ENCODE measurements at places on chromosomes 7 and 10.

DNA sequence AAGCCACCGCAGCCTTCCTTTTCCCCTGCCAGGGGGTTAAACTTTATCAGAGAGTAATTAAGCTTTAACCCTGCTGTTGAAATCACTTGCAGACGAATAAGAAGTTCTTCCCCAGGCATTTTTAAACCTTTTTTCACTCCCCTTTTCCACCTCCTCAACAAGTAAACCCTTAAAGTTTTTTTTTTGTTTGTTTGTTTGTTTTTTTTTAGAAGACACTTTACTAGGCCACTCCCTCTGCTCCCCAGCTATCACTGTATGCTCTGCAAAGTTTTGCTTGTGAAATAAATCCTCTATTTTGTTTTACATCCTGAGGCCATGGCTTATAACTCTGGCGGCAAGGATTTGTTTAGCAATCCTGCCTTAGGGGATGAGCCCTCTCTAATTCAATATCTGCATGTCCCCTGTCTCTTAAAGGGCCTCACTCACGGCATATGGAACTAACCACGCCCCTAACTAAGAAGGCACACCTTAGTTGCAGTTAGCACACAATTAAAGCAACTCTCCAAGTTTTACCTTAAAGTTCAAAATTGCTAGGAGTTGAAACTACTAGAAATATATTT, 1354.7 kb upstream of the LRRTM3 start:
- no peak for DNase-seq
- no peaks in the 10 kb centered on the region for H3K36me3 ChIP-seq
- H3K4me1 ChIP-seq = no peaks in the 10 kb centered on the region
- H3K27ac ChIP-seq = no peak overlapping the region

DNA sequence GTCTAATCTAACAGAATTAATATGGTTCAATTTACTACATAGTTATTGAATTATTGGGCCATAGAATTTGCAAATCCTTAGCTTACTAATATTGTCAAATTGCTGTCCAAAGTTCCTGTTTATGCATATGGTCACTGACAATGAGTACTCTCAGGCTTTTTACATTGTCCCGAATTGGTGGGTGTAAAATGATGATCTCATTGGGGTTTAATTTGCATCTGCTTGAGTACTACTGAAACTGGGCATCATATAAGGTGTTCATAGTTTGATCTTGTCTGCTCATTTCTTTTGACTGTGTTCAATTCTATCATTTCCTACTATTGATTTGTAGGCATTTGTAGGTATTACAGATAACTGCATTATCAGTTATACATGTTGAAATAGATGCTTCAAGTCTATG, 12.7 kb downstream of the ABCA13 start:
- no peaks in the 10 kb centered on the region for H3K36me3 ChIP-seq
- DNase-seq = no peak

DNA sequence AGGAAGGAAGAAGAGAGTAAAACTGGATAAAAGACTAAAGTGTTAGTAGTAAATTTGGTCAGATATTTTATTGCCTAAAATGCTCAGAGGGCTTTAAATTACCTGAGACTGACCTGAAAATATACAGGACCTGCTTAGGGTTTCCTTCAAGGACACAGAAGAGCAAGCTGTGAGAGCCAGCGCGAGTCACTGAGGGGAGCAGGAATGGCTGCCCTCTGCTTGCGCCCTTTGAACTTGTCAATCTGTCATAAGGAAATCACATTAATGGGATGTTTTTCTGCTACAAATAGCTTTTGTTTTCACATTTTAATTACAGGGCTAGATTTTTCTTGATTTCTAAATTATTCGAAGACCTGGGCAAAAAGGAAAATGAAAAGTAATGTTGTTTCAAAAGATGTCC, 26.9 kb downstream of the DNAJB9 start:
- no peak overlapping the region for H3K27ac ChIP-seq
- no peak overlapping the region for H3K4me3 ChIP-seq
- no peak for DNase-seq
- no peaks in the 10 kb centered on the region for H3K36me3 ChIP-seq
- no peaks in the 10 kb centered on the region for H3K4me1 ChIP-seq
- H3K27me3 ChIP-seq = no peaks in the 10 kb centered on the region

DNA sequence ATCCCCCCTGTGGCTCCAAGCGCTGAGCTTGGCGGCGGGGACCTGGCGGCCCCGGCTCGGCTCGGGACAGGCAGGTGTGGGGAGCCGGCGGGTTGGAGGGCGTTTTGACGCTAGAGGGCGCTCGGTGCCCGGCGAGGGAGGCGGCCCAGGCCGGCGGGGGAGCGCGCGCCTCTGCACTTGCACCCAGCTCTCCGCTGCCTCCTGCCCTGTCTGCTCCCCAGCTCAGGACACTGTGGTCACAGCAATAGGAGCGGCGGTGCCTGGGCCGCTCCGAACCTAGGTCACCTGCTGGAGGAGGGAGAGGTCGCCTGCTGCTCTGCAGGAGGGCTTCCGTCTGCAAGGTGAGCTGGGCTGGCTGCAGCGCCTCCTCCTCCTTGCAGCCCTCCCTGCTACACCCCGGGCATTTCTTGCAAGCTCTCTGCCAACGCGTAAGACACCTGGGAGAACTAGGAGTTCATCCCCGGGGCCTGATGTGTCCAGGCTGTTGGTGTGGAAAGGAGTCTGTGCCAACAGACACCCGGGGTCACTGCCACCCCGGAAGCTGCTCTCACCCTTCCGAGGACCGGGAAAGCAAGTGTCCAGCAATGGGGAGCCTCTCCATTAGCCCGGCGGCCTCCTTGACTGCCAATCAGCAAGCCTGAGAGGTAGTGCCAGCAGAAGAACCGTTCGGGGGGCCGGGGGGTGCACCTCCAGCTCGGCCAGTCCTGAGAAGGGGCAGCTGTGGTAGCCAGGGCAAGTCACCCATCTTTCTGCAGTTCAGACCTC, 620.4 kb downstream of the GALNT17 start:
- no peak overlapping the region for H3K4me3 ChIP-seq
- H3K36me3 ChIP-seq = no peaks in the 10 kb centered on the region
- no peak for DNase-seq
- H3K27me3 ChIP-seq = no peaks in the 10 kb centered on the region

GRCh38 chr7:97004247-97005182, 838 bp upstream of the DLX6 start:
- no peak for DNase-seq
- peaks cover 11% of the 10 kb centered on the region for H3K4me1 ChIP-seq
- peaks cover 3% of the 10 kb centered on the region for H3K27me3 ChIP-seq
- no peak overlapping the region for H3K27ac ChIP-seq

- no peaks in the 10 kb centered on the region for H3K4me1 ChIP-seq
- H3K27me3 ChIP-seq = no peaks in the 10 kb centered on the region
- no peaks in the 10 kb centered on the region for H3K36me3 ChIP-seq
- no peak overlapping the region for H3K4me3 ChIP-seq
Observed at GRCh38 chr10:7544203-7544602, 122.6 kb downstream of the ITIH5 start.

DNA sequence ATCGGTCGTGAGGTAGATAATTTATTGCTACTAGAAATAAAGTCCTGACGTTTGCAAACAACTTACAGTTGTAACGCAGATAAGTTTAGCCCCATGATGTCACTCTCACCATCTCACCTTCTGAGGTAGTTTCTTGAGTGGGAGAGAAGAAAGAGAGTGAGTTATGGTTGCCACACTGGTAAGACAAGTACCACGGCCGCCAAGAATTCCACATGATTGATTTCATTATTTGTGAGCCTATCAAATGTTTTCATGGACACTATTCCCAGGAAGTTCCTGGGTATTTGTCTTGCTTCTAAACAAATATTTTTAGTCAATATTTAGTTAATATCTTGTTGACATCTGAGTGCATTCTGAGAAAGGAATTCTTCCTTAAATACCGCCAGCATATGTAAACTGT, 339.4 kb upstream of the KIAA1217 start:
- DNase-seq = no peak
- H3K4me3 ChIP-seq = no peak overlapping the region
- H3K27ac ChIP-seq = no peak overlapping the region

DNA sequence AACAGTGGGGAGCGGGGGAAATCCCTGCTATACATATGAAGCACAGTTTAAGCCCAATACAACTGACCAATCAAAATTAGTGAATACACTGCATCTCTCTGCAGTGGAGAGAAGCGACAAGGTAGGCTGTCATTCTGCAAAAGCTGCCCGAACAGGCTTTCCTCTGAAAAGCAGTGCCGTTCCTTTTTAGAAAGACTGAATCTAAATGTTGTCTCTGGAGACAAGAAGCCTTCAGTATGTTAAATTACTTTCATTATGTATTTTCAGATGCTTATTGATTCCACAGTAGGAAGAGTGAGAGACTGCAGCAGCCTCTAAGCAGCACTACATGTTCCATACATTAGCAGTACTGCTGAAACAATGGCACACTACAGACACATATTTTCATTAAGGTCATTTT, at the start of gene GPR22:
Gene GPR22, plus strand, starts transcription at position 129 of the 400 bp plus-strand sequence. CDS start 4,004 bp downstream, outside the sequence.
- DNase-seq = no peak
- no peak within 1 kb of the TSS for H3K4me3 ChIP-seq
- H3K27ac ChIP-seq = no peak within 1 kb of the TSS
- H3K36me3 ChIP-seq = no peaks in the 10 kb centered on the region
- H3K4me1 ChIP-seq = no peaks in the 10 kb centered on the region
- H3K27me3 ChIP-seq = no peaks in the 10 kb centered on the region

DNA sequence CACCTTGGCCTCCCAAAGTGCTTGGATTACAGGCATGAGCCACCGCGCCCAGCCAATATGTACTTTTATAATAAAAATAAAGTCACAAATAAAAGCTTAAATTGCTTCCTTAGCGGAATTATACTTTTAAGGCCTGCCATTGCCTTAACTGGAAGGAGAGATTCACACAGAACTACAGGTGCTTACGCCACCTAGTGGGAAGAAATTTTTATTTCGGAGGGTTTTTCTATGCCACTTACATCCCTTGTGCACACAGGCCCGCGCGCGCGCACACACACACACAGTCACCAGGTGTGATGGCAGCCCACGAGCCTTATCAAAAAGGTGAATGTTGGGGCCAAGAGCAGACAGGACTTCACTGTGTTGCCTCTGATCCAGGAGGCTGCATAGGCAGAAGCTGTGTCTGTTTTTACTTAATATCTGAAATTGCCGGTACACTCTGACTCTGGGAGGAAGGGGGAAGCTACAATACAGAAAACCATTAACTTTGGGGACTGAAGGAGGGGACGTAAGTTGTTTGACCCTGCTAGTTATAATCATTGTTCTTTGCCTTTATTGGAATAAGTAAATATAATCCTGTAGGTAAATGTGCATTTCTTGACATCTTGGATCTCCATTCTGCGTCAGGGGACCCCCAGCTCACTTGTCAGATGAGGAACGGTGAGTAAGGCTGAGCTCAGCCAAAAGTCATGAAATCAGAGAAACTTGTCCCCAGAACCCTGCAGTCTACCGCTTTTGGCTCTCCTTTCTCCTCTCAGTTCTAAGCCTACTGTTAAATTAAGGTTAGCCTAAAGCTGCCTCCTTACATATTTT, 87.1 kb downstream of the SLC16A9 start:
- no peaks in the 10 kb centered on the region for H3K27me3 ChIP-seq
- no peak overlapping the region for H3K27ac ChIP-seq
- no peaks in the 10 kb centered on the region for H3K4me1 ChIP-seq

GRCh38 chr10:69880301-69881081, 78.8 kb downstream of the COL13A1 start:
- no peak overlapping the region for H3K27ac ChIP-seq
- DNase-seq = no peak
- no peaks in the 10 kb centered on the region for H3K27me3 ChIP-seq
- H3K4me1 ChIP-seq = no peaks in the 10 kb centered on the region
- no peaks in the 10 kb centered on the region for H3K36me3 ChIP-seq

DNA sequence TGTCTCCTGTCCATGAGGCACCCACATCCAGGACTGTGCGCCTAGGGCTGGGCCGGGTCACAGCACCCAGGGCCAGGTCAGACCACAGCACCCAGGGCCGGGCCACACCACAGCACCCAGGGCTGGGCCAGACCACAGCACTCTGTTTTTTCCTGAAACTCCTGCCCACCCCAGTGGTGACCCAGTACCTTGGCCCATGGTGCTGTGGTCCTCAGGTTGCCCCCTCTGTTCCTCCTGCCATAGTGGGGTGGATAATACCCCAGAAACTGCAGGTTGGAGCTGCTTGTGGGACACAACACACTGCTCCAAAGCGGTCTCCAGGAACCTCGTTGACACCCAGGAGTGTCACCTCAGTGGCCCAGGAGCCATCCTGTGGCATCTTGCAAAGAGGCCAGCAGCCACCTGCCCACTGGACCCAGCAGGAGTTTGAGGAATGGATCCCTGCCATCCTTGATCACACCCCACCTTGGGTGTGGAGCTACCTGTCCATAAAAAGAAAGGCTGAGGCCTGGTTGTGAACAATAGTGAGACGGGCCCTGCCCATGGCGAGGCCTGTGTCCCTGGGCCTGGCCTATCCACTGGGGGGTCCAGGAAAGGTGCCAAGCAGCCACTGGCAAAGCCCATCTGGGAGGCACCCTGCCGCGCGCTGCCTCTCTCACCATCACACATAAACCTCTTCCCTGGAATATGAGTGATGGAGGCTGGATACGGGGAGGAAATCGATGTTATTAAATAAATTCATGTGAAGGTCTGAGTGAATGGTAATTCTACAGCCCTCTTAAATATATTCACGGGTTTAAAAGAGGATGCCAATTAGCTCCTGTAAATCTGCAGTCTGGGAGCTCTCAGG, 89.0 kb downstream of the NKX6-2 start:
- H3K4me3 ChIP-seq = no peak overlapping the region
- H3K36me3 ChIP-seq = no peaks in the 10 kb centered on the region
- H3K27me3 ChIP-seq = no peaks in the 10 kb centered on the region
- DNase-seq = peak; percentile 45
- H3K4me1 ChIP-seq = no peaks in the 10 kb centered on the region

GRCh38 chr7:100367676-100368613, 5.3 kb upstream of the PILRA start:
- H3K36me3 ChIP-seq = no peaks in the 10 kb centered on the region
- no peak overlapping the region for H3K4me3 ChIP-seq
- peak overlapping the region; percentile 30 for H3K27ac ChIP-seq
- no peaks in the 10 kb centered on the region for H3K27me3 ChIP-seq
- DNase-seq = peak; percentile 51

DNA sequence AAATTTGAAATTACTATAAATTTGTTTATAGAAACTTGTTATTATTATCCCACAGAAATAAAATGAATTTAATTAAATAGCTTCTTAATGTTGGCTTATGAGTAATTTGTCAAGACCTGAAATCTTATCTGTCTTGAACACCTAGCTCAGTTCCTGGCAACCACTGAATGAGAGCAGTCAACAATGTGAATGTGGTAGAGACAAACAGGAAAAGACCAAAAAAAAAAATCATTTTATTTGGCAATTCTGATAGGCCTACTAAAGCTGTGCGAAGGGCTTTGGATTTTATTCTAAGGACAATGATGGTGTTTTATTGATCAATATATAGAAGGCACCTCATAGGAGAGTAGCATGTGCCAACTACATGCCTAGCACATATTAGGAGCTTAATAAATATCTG, 127.8 kb upstream of the RSU1 start:
- no peaks in the 10 kb centered on the region for H3K27me3 ChIP-seq
- H3K4me3 ChIP-seq = no peak overlapping the region
- no peak overlapping the region for H3K27ac ChIP-seq
- no peak for DNase-seq
- H3K36me3 ChIP-seq = no peaks in the 10 kb centered on the region
- peaks cover 9% of the 10 kb centered on the region for H3K4me1 ChIP-seq

GRCh38 chr10:10897400-10897799, 120.3 kb upstream of the CELF2 start:
- H3K27ac ChIP-seq = no peak overlapping the region
- no peaks in the 10 kb centered on the region for H3K27me3 ChIP-seq
- H3K36me3 ChIP-seq = no peaks in the 10 kb centered on the region
- H3K4me3 ChIP-seq = no peak overlapping the region
- no peak for DNase-seq
- peaks cover 4% of the 10 kb centered on the region for H3K4me1 ChIP-seq

- no peaks in the 10 kb centered on the region for H3K27me3 ChIP-seq
- DNase-seq = no peak
- H3K4me3 ChIP-seq = no peak overlapping the region
Observed at GRCh38 chr10:65555192-65555591, 1370.6 kb upstream of the LRRTM3 start.
